ENCODE measurements at places on chromosomes 2 and 18.

GRCh38 chr2:18645315-18645714, 55.9 kb upstream of the NT5C1B start:
- no peak for DNase-seq

GRCh38 chr18:76450452-76451395, 44.3 kb downstream of the ZNF516 start:
- no peak for DNase-seq

DNA sequence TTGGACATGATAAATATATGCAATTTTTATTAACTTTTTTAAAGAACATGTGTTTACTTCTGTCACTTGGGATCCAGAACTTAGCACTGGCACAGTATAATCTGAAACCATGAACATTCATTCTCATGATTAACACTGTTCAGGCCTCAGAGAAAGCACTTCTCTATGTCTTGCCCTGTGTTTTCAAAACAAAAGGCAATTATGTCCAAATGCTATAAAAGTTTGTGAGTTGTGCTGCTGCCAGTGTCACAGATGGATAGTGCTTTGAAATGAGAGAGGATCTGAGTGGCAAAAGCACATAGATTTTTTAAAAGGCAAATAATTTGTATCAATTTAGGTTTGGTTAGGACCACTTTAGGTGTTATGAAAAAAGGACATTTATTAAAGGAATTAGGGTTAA, 470.5 kb upstream of the FAM98A start:
- DNase-seq: no peak

GRCh38 chr2:133365117-133365516, 203.1 kb downstream of the NCKAP5 start:
- no peak for DNase-seq

GRCh38 chr2:233373316-233373715, 19.0 kb downstream of the DGKD start:
- DNase-seq: no peak

- DNase-seq: no peak
Observed at GRCh38 chr2:61426267-61426897, 44.5 kb downstream of the USP34 start.

DNA sequence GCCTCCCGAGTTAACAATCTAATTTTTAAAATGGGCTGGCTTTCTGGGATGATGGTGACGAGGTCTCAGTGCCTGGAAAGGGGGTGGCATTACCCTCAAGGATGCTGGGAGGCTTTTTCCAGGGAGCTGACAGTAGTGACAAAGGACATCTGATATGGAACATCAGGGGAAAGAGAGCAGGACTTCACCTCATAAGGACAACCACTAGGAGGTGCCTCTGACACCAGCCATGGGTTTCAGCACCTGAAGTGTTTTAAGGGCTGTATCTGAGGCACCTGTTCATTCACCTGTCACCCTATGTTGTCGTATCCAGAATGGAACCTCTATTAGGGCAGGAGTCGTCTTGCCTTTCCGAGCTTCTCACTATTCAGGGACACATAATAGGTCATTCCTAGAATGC, 10.8 kb downstream of the IL36B start:
- DNase-seq: no peak

- no peak for DNase-seq
Observed at GRCh38 chr2:33384599-33384961, 91.9 kb upstream of the RASGRP3 start.

DNA sequence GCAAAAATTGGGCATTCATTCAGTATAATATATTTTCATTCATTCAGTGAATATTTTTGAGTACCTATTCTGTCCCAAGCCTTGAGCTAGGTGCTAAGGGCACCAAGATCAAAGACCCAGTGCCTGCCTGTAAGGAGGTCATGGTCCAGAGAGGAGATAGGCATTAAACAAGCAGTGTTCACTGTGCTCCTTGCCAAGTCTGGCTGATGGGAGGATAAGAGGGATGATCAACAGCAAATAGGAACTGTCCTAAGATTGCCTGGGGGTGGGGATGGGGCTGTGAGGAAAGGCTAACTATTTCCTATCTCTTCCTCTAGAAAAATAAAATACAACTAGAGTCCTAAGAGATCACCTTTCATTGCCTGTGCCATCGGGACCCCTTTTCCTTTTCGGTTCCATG, 60.4 kb downstream of the SETBP1 start:
- DNase-seq: no peak

DNA sequence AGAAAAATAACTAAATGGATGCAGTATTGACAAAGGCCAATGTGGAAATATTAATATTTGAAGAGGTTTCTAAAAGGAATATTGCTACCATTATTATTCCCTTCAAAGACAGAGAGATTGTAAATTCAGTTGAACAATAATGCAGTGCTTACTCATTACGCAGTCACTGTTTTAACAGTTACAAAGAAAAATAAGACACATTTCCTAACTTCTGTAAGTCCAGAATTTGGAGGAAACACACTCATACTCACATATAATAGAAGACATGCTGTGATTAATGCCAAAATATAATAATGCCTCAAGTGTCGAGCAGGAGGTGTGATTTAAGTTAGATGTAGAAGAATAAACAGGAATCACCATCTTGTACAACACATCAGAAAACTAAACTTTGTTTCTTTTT, 389.2 kb downstream of the FBXO15 start:
- no peak for DNase-seq

- no peak for DNase-seq
Observed at GRCh38 chr2:29155578-29155977, 40.4 kb downstream of the CLIP4 start.

GRCh38 chr2:189437926-189438325, 3.3 kb upstream of the WDR75 start:
- no peak for DNase-seq

GRCh38 chr18:59839246-59839645, 60.5 kb upstream of the PMAIP1 start:
- DNase-seq: no peak

GRCh38 chr2:9388199-9388681, 35.1 kb downstream of the ITGB1BP1 start:
- DNase-seq: no peak

GRCh38 chr2:169734169-169734847, 676 bp downstream of the KLHL23 start:
- DNase-seq: no peak

- no peak for DNase-seq
Observed at GRCh38 chr18:27771571-27771970, 405.4 kb downstream of the CDH2 start.

DNA sequence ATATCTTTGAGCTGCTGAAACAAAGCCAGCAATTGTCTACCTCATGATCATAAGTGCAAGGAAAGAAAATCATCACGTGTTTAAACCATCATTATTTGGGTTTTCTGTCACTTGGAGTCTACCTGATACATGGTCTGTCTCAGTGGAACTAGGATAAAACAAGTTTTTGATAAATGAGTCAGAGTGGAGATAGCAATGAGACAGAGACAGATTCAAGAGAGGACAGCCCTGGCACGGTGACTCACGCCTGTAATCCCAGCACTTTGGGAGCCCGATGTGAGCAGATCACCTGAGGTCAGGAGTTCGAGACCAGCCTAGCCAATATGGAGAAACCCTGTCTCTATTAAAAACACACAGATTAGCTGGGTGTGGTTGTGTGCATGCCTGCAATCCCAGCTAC, 93.8 kb downstream of the PMAIP1 start:
- DNase-seq: no peak

DNA sequence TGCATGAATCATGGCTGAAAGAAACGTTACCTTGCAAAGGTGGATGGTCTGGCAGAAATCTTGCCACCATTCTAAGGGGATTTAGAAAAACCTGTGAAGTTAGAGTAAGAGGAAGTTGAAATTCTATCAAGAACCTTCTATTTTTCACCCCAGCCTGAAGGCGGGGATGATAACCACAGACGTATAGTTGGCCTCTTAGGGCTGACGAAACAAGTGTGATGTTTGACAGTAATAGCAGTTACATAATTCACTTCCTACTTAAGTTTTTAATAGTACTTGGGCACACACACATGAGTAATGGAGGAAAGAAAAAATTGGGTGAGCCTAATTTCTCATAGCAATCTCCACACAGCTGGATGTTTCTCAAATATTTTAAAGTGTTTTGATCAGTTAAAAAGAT, 336.6 kb upstream of the SALL3 start:
- DNase-seq: no peak

DNA sequence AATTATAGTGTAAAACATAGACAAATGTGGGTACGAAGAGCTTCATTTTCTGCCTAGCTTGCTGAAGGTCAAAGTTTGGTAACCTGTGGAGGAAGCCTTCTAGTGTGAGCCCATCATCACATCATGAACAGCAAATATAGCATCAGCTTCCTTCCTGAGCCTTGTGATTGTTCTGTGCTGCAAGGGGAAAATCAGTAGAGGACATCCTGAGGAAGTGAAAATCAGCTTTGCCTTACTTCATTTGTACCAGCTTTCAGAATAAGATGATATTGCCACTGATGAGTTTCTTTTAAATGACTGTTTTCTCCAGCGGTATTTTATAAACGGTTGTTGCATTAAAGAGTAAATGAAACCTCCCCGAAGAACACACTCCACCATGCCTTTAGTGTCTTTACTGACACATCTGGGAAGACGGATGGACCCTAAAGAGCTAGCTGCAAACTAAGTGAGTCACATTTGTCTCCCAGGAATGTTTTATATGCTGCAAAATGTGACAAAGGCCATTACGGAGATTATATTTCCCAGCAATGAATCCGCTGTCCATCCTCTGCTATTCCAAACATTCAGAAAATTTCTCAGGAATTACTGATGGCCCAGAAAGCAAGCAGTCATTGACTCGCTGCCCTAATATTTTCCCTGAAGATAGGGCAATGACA, 1272.8 kb downstream of the SUCLG1 start:
- no peak for DNase-seq

DNA sequence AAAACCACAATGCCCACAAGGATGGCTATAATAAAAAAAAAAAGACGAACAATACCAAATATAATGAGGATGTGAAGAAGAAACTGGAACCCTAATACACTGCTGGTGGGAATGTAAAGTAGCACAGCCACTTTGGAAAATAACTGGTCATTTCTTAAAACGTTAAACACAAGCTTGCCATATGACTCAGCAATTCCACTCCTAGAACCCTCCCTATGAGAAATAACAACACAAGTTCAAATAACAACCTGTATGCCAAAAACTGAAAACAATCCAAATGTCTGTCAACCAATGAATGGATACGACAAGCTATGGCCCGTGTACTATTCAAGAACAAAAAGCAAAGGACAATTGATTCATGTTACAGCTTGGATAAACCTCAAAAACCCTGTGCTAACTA, 7.0 kb upstream of the ALPK2 start:
- no peak for DNase-seq

DNA sequence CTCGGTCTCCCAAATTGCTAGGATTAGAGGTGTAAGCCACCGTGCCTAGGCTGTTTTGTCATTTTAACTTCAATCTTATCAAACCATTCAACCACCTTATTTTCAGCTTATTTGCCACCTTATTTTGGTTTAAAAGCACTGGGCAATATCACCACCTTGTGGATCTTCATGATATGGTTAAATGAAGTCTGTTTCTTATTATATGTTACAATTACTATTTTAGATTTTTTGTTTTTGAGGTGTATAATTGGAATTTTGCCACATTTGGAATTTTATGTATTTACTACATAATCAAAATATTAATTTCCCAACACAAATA, 43.8 kb upstream of the SCN9A start:
- no peak for DNase-seq

- DNase-seq: no peak
Observed at GRCh38 chr2:197828464-197829135, 24.2 kb downstream of the PLCL1 start.

GRCh38 chr2:60478660-60479059, 74.8 kb downstream of the BCL11A start:
- DNase-seq: no peak

- no peak for DNase-seq
Observed at GRCh38 chr2:86646329-86646728, 22.7 kb upstream of the RNF103 start.

- DNase-seq: no peak
Observed at GRCh38 chr18:74420481-74420880, 36.6 kb downstream of the DIPK1C start.

DNA sequence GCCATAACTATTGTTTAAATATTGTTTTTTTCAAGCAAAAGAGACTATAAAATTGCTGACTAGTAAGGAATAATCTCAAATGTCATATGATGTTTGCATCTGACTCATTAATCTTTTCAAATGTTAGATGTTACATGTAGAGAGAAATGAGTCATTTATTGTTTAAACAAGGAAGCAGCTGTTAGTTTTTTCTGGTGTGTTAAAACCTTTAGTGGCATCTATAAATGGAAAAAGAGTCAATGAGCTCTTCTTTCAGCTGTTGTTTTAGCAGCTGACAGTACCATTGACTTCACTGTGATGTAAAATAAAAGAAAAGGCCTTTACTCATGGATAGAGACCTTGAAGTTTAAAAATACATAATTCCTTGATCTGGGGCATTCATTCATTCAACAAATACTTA, 1.8 kb upstream of the KLHL41 start:
- DNase-seq: no peak

- no peak for DNase-seq
Observed at GRCh38 chr18:9003406-9004100, 98.9 kb upstream of the NDUFV2 start.

DNA sequence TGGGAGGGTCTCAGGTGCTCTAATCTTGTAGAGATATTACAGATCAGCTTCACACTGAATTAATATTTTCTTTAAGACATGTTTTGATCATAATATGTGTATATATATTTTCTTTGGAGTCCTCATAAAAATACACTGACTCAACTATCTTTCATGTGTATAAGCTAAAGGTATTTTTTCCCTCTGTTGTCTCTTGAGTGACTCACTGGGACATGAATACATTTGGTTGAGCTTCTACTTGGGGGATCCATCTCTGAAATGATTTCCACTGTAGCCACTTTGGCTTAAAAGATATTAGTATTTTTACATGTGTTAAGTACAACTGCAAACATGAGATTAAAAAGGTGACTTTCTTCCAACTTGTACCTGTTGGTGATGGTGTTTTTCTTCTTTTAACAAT, 140.8 kb downstream of the TTN start:
- no peak for DNase-seq

- no peak for DNase-seq
Observed at GRCh38 chr18:77092104-77093066, 40.2 kb downstream of the MBP start.

All from thoracic aorta (tissue), 2 donors.